ENCODE measurements at places on chromosomes 12 and 14.

- DNase-seq, result no peak
Measured at GRCh38 chr12:27109334-27110028, 27.1 kb upstream of the C12orf71 start.

GRCh38 chr12:57093415-57094207 is 4.7 kb downstream of the NAB2 start:
- peak; percentile 64 for DNase-seq

DNA sequence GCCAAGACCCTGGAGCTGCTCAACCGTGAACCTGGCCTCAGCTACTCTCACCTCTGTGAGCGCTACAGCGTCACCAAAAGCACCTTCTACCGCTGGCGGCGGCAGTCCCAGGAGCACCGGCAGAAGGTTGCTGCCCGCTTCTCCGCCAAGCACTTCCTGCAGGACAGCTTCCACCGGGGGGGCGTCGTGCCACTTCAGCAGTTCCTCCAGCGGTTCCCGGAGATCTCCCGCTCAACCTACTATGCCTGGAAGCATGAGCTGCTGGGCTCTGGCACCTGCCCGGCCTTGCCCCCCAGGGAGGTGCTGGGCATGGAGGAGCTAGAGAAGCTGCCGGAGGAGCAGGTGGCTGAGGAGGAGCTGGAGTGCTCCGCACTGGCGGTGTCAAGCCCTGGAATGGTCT is 9.3 kb downstream of the VRTN start:
- DNase-seq, result no peak

GRCh38 chr12:86247871-86248270 is 8.3 kb downstream of the MGAT4C start:
- DNase-seq, result no peak

- DNase-seq, result peak; percentile 9
Measured at GRCh38 chr14:20247646-20248246, 8.7 kb downstream of the OR11H4 start.

- DNase-seq, result no peak
Measured at GRCh38 chr14:86780876-86781510, 1212.0 kb downstream of the GALC start.

DNA sequence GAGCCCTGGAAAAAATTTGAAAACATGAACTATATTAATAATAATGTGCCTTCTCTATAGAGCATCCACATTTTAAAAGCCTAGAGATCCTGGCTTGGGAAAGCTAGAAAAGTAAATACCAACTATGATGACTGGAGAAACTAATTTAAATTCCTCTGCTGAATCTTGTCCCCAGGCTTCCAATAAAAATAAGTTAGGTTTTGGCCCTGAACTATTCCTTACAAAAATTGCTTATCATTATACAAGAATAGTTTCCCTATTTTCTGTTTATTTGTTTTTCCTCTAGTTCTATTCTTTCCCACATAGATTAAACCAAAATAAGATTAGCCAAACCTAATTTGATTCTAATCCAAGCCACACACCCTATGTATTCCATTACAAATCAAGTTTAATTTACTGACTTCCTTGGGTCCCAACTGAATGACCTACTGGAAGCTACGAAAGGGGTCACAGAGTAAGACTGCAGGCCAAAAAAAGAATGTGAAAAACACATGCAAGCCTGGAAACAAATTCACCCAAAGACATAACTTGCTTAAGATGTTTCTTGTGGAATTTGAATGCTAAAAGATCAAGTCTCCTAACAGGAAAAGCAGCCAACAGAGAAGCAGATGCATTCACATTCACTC is 133.0 kb downstream of the PAWR start:
- DNase-seq, result no peak

DNA sequence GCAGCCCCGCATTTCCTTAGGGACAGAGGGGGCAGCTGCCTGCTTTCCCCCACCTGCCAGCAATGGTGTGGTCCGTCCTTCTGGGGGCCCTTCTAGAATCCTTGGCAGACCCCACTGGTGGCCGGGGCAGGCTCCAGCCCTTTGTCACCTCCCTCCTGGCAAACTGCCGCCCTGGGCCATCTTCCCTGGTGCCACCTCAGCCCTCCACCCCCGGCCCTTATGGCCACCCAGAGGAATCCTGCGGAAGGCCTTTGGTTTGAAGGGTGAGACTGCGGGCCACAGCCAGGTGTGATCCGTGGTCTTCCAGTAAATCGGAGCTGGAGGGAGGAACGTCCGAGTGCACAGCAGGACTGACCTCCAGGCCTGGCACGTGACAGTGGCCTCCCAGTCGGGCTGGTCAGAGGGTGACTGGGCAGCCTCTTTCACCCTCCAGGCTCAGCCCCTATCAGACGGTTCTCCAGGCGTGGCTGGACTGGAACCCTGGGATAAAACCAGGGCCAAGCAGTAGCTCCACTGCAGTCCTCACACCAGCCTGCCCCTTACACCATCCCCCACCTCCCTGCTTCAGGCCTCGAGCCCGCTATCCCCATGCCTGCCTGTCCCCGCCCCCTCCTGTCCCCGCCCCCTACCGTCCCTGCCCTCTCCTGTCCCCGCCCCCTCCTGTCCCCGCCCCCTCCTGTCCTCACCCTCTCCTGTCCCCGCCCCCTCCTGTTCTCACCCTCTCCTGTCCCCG is 12.4 kb downstream of the FBRSL1 start:
- no peak for DNase-seq

DNA sequence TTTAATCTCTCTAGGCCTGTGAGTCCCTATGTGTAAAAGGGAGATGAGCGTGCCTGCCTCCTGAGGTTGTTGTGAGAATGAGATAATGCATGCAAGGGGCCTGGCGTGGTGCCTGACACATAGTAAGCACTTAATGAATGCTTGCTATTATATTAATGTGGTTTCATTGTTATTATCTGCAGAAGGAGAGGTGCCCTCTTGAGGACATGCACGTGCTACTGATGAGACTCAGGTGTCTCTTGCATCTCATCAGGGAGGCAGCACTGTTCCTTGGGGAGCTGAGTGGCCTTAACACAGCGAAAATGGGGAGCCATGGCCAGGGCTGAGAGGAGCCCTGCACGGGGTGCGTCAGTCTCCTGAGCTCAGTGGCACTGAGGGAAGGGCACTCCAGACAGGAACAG is 29.9 kb upstream of the BCDIN3D start:
- no peak for DNase-seq

GRCh38 chr12:98618952-98619351 is 25.5 kb downstream of the SLC25A3 start:
- no peak for DNase-seq

DNA sequence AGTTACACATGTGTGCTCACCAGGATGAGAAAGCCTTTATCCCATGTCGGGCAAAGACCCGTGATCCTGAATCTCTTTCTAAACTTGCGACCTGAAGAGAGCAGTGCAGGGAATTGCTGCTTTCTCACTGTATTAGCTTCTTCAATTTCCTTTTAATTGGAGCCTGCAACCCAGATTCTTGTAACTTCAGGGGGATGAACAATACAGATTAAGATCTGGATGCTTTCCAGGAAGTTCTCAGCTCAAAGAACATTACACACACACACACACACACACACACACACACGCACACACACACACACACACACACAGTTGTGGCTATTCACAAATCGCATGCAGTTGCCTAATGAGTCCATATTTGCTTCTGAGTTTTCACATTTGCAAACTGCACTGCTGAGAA is 268.3 kb downstream of the NPAS3 start:
- DNase-seq, result no peak

DNA sequence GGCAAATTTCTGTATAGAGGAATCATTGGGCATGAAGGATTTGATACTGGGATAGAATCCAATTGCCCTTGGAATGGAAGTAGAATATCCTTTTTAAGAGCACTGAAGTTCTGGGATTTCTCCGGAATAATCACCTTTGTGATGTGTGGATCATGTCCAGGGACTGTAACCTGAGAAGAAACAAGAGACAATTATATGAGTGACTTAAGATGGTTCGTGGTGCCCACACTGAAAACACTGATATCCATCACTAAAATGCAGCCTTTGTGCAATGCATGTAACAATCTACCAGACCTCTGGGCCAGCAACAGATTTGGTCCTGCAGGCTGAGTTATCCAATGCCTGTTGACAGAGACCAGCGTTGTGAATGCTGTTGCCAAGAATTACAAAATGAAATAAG is 48.5 kb downstream of the MDM2 start:
- no peak for DNase-seq

DNA sequence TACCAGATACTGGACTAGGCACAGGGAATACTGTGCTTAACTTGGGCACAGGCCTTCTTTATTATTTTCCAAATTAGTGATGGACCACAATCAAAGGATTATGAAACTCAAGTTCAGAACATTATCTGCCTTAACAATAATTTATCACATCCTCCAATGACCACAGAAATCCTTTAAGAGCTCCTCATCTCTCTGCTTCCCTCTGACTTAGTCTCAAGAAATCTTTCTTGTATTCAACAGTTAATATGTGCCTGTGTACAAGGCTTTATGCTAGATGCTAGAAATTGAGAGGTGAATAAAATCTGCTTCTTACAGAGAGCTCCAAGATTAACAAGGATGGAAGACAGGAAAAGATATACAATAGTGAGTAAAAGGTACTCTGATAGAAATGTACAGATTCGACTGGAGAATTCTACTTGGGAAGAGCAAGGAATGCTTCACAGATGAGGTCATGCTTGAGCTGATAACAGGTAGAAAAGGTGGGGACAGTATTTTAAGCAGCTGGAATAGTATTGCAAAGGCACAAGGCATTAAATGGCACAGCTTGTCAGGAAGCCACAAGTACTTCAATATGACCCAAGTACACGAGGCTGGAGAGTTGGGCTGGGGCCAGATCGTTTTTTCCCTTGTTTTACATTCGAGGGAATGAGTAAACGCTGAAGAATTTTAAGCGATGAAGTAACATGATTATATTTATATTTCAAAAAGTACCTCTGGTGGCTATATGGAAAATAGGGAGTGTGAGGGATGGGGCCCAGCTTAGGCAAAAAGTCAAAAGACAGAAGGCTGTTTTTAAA is 55.1 kb upstream of the ARID2 start:
- no peak for DNase-seq

- no peak for DNase-seq
Measured at GRCh38 chr12:132646850-132647249, 28.3 kb downstream of the P2RX2 start.

DNA sequence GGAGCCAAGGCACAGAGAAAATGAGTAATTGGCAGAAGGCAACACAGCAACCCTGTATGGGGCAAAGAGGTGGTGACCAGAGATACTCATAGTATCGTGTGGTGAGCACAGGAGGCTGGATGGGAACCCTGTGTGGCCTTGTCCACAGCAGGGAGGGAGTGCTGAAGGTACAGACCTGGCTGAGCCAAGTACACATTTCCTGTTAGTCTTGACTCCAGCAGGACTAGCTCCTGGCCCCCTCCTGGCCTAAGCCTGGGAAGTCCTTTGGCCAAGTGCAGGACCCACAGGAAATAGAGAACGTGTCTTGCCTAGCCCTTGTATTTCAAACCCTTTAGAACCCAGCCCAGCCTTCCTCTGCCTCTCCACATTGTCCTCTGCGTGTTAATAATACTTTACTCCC is 289.8 kb upstream of the PWP1 start:
- DNase-seq, result no peak

GRCh38 chr12:77841521-77841920 is 10.8 kb downstream of the NAV3 start:
- no peak for DNase-seq

DNA sequence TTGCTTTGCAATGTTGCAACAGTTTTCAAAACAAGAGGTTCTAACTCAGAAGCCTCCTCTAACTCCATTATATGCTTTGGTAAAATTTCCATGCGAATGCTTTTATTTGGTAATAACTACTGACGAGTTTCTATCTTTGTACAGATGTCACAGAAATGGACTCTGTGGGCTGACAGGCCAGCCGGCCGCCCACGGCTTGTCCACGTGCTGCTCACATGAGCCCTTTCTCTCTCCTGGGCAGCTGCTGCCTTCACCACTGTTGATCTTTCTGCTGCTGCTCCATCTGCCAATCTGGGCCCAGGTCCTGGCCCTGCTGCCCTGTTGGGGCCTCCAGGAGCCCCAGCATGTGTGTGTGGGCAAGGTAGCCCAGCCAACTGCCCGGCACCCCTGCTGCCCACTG is 168.2 kb upstream of the TMEM132C start:
- no peak for DNase-seq

DNA sequence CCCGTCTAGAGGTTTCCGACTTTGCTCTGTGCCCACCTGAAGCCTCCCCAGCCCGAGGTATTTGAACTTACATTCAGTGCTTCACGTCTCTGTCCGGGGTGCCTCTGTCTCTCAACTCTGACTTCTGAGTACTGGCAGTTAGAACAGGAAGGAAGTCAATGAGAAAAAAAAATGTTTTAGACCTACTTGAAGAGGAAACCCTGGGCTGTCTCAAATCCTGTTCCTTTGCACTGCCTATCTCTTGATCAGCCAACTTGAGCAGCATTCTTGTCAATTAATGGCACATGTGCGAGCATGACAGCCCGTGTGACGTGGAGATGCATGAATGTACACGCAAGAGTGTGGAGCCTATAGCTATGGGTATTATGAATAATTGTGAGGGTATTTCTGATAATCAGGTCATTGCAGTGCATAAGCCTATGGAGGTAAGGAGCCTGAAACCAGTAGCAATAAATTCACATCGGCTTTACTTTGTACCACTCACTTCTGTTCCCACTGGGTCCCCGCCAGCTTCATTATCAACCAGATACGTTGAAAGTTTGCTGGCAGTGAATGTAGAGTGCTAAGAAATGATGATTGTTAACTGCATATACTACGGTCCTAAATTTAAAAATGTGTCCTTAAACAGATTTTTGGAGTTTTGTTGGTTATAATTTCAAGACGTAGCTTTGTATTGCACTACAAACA is at the start of gene ARHGDIB:
TSS of gene ARHGDIB (minus strand) at position 136 of the 687 bp plus-strand sequence. CDS start 10,889 bp downstream, outside the sequence.
- no peak for DNase-seq

DNA sequence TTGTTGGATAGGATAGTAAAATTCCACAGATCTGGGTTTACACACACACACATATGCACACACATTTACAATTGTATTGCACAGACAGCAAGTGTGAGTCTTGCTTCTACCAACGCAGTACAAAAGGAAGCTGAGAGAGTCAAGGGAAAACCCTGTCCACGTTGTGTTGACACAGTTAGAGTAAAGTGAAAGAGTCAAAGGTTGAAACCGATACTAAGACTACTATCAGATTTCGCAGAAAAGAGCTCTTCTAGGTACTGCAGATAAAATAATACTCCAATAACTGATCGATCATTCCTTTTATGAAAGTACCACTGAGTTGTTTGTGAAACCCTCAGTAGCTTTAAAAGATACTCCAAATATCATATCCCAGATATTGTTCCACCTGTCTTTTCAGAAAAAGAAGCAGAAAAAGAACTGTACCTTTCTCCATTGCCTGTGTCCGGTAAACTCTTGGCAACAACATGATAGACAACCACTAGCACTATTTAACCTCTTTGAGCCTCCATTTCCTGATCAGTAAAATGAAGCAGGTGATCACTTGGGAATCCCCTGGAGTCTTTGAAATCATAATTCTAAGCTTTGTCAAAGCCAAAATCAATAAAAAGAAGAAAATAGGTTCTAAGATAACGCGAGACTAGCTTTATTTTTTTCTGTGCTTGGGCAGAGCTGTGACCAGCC is 224.6 kb upstream of the FOXN3 start:
- no peak for DNase-seq

Measured in G401 (cell line).